Stimulated activated CD4-positive, alpha-beta T cell treated with anti-CD3 and anti-CD28 coated beads, TNF-alpha, amount 100 ng/mL, for 24 hours (primary cell): ENCODE measurements at places on chromosomes 2 and 18.

DNA sequence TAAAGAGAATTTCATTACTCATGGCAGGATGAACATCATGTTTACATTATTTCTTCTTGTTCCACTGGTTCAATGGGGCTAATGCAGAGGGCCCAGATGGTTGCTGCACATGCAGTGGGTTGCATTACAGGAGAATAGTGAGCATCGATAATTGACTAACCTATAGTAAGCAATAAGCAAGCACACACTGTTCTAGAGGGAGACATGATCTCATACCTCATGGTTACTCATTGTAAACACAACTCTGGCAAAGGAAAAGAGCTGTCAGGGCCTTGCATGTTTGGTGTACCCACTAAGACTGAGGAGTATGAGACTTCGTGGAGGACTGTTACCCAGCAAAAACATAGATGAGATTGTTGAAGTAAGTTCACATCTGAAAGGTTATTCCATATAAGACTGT is 885.6 kb upstream of the VRK2 start:
- no peak for DNase-seq

- DNase-seq = peak; percentile 71
Measured at GRCh38 chr2:2057125-2057721, 273.9 kb downstream of the MYT1L start.

DNA sequence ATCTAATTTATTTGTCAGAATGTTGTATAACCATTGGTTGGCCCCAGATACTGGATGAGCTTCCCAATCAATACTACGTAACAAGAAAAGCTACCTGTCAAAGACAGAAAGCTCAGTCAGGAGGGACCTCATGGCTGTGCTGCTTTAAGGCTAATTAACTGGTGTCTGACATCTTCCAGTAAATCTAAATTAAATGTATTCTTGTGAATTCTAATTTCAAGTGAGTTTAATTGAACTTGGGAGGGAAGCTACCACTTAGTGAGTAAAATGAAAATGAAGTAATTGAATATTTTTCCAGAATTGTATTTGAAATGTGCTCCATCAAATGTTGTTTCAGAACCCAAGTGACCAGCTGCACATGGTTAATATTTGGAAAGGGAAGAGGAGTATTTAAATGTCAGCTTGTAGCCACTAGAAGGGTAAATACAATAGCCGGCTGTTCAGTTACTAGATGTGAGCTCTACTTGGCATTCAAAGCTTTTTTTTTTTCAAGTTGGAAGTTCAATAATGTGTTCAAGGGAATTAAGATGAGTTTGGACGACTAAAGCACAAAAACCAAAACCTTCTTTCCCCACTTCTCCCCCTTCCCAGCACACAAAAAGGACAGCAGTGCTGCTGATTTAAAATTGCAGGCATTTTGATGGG is 62.0 kb downstream of the GPR39 start:
- DNase-seq = no peak

DNA sequence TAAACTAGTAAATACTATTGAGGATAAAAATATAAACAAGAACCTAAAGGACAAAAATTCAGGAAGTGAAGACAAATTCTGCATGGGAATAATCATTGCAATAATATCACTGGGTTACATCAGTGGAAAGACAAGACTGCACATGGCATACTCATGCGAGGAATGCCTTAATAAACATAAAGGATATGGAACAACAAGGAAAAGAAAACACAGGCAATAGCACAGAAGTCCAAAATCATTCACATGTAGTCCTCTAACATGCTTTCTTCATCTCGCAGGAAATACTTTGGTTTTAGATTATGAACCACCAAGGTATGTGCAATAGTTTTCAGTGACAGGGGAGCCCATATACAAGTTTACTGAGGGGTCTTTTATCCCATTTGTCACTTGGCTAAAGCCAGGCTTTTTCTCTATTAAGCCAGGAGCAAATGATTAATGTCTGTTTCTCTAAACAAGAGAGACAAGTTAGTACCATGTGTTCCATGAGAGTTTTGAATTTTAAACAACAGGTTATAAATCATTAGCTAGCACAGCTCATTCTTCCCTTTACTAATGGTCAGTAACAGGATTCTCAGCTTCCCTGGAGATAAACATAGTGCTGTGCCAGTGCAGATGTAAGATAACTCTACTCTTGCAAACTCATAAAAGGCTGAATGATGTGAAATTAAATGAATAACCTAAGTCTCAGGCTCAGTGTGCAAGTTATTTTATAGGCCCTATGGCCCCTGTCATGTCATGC is 353.6 kb upstream of the FSIP2 start:
- DNase-seq = no peak

DNA sequence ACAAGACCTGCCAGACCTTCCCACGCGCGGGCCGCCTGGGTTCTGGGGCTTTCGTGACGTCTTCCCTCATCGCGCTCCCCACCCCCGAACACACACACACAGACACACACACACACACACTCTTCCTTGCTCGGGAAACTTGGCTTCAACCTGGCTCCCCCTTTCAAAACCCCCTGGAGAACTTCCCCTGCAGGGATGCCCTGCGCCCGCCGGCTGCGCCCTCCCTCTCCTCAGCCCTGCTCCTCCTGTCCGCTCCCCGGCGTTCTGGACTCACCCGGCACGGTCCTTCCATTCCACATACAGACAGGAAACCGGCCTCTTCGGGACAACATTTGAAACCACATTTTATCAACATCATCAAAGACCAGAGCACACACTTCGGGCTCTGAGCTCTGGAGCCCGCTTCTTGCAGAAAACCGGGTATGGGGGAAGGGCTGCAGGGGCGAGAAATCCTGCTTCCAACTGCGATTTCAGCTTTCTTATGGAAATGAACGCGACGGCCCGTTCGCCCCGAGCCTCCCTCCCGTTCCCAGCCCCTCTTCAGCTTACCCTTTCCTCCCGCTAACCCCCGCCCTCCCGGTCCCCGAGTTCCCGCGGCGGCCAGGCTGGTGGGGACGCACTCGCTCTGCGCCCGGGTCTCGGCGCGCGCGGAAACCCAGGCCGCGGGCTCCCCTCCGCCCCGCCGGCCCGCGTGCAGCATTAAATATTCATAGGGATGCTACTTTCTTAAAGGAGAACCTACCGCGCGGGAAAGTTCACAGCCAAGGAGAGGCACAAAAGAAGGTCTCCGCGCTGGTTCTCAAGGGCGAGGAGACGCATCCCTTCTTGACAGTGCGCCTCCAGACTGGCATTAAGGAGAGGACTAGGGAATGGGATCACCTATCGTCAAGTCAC is 18.3 kb downstream of the POU3F3 start:
- DNase-seq = no peak

DNA sequence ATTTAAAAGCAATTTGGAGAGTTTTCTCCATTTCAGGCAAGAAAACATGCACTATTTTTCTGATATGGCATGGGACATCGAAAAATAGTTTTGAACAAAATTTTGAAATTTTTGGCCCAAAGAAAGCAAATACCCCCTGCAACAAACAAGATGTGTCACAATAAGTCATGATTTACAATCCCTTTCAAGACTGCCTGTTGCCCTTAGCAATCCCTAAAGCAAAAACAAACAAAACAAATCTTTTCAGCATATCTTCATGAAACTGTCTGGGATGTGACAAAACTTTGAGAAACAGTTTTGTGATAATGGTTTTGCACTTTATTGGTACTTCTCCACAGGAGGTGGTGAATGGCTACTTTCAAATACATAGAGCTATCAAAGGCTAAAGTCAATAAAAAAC is 1888.7 kb upstream of the PIK3C3 start:
- DNase-seq = no peak

DNA sequence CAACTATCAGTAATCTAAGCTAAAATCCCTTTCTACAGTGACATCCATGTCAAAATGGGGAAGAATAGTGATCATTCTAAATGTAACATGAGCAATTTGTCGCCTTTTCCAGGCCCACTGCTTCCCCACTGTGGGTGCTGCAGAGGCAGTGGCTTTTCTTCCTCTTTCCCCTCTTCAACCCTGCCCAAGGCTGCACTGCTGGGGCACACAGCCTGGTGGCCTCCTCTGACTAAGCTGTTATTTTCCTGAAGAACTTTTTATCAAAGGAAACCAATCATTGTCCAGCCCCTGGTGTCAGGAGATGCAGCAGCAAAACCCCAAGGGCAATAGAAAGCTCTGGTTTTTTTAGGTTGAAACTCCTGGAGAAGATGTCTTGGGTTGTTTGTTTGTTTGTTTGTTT is 117.6 kb upstream of the KLF7 start:
- no peak for DNase-seq

- no peak for DNase-seq
Measured at GRCh38 chr2:174051741-174052583, 86.8 kb upstream of the SP3 start.
